ENCODE measurements at places on chromosomes 1 and 21.
A peak's percentile ranks its signal among the peaks of the same experiment; 100 is the strongest.

- no peak for DNase-seq
Observed at GRCh38 chr1:159580340-159580739, 7.3 kb upstream of the APCS start.

DNA sequence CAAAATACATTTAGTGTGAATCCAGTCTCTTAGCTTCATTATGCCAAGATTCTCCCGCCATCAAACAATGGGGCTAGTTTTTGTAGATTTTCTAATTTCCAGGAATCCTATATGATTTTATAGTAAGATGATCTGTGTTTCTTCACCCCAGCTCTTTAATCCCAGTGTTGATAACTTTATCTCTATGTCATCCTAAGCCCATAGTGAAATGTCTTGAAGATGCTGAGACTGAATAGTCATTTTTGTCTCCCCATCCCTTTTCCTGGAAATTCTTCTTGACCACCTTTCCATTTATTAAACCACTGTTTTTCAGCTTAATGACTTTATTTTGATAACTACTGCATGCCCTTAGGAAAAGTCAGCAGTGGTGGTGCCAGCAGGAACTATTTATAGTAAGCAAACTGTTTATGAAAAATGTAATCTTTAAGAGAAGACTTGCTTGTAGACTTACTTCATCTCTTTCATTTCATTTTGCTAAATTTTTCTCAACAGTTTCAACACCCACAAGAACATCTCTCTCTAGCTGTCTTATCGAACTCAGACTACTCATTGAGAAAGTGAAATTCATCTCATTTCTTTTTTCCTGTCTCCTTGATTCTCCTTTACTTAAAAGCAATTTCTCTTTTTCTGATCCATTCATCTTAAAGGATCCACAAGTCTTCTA is 116.6 kb downstream of the NTMT2 start:
- no peak for DNase-seq

DNA sequence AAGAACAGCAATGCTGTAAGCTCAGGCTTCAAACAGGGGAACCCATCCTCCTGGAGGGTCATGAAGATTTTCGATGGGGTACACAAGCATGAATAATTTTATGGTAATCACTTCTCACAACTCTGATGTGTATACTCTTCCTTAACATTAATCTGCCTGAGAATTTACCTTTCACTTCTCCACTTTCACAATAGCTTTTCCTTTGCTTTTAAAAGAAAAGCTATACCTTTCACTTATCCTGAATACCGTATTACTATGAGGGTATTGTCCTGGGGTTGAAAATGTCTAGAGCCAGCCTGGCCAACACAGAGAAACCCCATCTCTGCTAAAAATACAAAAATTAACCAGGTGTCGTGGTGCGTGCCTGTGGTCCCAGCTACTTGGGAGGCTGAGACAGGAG is 12.7 kb upstream of the ZYG11B start:
- DNase-seq, result no peak

- DNase-seq, result no peak
Observed at GRCh38 chr1:1286313-1287261, 6.4 kb downstream of the SCNN1D start.

DNA sequence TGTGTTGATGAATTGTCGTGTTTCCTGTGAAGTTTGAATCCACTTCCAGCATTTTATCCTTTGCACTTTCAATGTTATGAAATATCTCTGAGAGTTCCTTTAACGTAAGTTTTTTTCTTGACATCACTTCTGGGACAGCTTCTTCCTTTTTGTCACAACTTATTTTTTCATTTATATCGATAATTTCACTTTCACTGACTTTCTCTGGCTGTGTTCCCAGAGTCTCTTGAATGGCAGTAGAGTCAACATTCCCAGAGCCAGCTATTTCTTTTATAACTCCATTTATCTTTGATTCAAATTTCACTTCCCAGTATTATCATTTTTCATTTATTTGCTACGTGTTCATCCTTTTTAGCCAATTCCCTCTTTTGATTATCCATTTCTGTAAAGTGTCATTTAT is 256.5 kb downstream of the PAPPA2 start:
- DNase-seq, result no peak

DNA sequence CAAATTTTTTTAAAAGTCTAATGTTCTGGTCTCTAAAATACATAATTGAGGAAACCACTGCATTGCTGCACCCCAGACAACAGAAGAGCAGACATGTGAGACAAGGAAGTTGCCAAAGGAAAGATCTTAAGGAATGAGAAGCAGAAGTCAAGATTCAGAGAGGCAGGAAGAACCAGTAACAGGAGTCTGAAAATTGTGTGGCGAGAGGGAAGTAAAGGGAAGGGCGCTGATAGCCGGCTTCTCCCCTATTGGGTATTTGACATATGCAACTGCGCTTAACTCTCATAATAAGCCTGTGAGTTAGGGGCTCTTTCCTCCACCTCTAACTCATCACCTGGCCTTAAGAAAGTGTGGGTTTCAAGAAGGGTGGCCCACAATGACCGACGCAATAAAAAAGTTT is 21.9 kb upstream of the KIF14 start:
- DNase-seq, result no peak

DNA sequence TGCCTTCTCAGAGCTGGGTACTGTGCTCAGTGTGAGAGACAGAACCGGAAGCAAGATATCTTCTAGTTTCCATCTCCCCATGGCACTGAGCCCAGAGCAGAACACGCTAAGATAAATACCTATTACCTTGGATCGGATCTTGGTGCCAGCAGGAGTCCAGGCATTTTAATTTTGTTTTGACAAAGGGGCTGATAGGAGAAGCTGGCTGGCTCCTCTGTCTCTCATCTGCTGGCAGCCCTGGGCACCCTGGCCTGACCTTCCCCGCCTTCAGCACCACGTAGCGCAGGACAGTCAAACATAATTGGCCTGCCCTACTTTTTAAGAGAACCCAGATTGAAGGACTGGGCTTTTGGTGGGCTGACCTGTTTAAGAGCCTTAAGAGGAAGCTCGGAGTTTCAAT is 160.7 kb upstream of the KLHDC7A start:
- no peak for DNase-seq

DNA sequence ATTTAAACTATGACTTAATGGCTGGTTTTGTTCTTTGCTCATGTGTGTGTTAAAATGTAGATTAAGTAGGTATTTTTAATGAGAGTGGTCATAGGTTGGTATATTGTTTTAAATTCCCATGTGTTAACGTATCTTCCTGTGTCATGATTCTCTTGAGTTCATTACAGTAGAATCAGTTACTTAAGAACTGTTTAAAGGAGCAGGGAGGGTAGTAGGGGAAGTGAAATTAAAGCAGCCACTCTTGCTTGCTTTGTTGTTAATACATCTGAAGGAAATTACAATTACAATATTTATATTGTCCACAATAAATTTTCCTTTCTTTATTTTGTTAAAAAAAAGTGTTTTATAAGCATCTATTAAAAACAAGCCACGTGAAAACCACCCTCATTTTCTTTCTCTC is 119.2 kb upstream of the KIAA1614 start:
- DNase-seq, result no peak

- no peak for DNase-seq
Observed at GRCh38 chr1:229433364-229434004, 410 bp downstream of the ACTA1 start.

- DNase-seq, result peak; percentile 54
Observed at GRCh38 chr1:179021873-179022272, 3.8 kb upstream of the FAM20B start.

DNA sequence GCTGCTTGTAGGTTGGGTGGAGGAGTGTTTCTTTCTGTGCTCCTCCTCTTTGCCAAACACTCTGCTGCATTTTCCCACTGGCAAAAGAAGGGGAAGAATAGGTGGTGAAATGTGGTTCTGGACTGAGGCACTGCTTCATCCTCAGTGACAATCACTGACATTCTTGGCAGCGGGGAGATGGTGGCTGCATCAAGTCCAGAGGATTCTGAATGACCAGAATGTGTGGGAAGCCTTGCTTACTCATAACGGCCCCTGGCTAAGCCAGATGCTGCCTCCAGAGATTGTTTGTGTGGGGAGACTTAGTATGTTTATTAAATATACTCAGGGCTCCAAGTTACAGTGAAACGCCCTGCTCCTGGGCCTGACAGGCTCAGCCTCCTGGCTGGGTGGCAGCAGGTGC is 160.3 kb downstream of the CACNA1E start:
- no peak for DNase-seq

GRCh38 chr1:149917571-149918144 is at the start of gene SV2A:
TSS of gene SV2A (minus strand) at chr1:149917844. CDS start at chr1:149913840, 4,004 bp downstream.
- no peak for DNase-seq

DNA sequence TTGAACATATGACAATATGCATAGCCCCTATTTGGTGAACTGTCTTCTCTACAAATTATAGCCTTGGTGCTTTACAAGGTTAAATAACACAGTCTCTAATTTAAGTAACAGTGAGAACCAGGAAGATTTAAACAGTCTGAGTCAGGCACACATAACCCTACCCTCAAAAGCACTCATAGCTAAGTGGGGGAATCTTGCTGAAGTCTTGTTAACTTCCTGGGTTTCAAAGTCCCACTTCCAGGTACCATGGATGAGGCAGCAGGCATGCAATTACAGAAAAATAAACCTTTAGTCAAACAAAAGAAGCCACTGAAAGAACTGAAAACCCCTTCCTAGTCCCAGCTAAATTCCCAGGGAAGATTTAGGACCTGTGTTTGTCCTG is 147.6 kb downstream of the PBX1 start:
- DNase-seq, result no peak

- DNase-seq, result no peak
Observed at GRCh38 chr1:40226192-40226591, 21.5 kb upstream of the TMCO2 start.

DNA sequence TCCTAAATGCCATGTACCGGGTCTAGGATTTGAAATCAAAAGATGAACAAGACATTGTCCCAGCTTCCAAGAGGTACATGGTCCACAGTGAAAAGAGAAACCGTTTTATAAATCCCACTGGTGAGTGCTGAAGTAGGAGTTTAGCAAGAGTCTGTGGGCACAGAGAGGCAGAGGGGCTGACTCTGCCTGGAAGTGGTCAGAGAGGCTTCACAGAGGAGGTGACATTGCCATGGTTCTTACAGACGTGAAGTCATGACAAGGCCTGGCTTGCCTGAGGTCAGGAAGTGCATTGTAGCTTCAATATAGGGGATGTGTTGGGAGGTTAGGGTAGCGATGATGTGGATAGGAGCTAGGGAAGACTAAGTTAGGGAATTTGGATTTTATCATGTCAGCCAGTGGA is 28.4 kb downstream of the MAPKAPK2 start:
- no peak for DNase-seq

- no peak for DNase-seq
Observed at GRCh38 chr1:245397771-245398170, 243.0 kb downstream of the KIF26B start.

DNA sequence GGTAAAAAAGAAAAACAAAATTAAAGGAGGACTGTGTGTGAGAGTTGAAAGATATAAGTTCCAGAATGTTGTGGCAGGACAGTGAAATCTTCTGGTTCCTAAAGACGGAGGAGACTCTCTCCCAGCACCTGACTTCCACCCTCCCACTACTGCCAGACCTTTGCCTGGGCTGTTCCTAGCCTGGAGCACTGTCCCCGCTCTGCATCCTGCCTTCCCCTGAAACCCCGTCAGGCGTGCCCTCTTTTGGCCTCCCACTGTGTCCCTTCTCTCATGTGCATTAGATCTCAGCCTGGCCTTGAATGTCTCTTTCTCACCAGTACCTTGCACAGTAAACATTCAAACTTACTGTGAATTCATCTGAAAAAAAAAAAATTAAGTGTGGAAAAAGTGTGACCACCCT is 74.1 kb downstream of the VPS26C start:
- DNase-seq, result no peak

DNA sequence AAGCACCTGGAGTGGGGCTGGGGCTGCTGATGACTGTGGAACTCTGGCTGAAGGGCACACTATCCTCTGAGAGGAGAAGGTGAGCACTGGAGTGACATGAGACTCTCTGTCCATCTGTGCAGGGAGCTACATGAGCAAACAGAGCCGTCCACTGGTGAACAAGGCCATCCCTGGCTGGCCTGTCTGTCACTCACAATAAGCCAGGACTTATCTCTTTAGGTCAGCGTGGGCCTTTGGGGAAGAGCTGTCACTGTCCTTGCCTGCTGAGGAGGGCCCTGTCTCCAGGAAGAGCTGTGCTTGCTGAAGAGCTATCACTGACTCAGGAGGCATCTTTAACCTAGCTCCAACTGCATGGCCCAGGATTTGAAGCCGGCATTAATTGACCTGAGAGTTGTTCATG is 82.1 kb downstream of the FOXD2 start:
- DNase-seq, result no peak

- peak; percentile 42 for DNase-seq
Observed at GRCh38 chr1:54671985-54672608, 30.5 kb downstream of the MROH7 start.

GRCh38 chr21:41545500-41546359 is 37.8 kb upstream of the TMPRSS2 start:
- DNase-seq, result no peak

- no peak for DNase-seq
Observed at GRCh38 chr1:160437432-160438316, 37.3 kb downstream of the VANGL2 start.

DNA sequence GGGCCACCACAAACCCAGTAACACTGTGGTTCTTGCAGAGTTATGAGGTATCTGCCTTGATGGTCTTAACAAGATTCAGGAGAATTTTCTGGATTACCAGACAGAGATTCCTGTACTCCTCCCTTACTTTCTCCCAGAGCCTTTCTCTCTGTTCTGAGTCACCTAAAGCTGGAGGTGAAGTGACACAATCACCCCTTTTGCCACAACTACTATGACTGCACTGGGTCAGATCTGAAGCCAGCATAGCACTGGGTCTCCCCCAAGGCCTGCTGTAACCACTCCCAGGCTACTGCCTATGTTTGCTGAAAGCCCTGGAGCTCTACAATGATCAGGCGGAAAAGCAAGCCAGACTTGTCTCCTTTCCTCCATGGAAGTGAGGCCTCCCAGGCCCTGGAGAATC is 156.7 kb upstream of the NEGR1 start:
- no peak for DNase-seq

DNA sequence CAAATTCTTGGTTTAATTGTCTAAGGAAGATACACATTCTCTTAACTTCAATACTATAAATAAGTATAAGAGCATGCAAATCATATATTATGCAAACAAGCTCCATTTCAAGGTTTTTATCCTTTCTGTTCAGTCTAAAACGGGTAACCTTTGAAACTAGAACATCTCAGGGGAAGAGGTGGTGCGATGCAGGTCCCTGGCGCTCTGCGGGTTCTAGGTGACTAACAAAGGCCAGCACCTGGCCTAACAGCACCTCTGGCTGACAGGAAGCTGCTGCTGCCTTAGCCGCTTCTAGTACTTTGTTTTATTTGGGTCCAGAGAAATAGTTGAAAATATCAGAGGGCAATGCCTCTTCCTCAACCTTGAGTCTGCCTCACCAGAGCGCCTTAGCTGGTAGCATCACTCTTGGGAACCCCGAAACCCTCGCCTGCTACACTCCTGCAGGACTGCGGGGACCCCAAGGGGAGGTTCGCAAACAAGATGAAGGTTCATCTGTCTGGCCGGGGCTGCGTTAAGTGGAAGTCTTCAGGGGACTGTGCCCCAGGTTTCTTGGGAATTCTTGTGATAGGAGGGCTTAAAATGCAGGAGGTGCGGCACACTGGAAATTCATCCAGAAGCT is 45.5 kb downstream of the PRDM15 start:
- DNase-seq, result no peak

GRCh38 chr1:53508991-53509666 is 49.9 kb downstream of the DMRTB1 start:
- no peak for DNase-seq

- no peak for DNase-seq
Observed at GRCh38 chr1:233597489-233597901, 16.4 kb upstream of the KCNK1 start.

- DNase-seq, result no peak
Observed at GRCh38 chr1:158493054-158493453, 21.0 kb downstream of the OR10R2 start.
